Vagina (tissue), 2 donors: ENCODE measurements at places on chromosomes 16 and 17.
A peak's percentile ranks its signal among the peaks of the same experiment; 100 is the strongest.

- no peak for DNase-seq
Observed at GRCh38 chr16:53865494-53865863, 161.5 kb downstream of the FTO start.

- DNase-seq: no peak
Observed at GRCh38 chr17:74892013-74892841, 1.2 kb downstream of the FADS6 start.

DNA sequence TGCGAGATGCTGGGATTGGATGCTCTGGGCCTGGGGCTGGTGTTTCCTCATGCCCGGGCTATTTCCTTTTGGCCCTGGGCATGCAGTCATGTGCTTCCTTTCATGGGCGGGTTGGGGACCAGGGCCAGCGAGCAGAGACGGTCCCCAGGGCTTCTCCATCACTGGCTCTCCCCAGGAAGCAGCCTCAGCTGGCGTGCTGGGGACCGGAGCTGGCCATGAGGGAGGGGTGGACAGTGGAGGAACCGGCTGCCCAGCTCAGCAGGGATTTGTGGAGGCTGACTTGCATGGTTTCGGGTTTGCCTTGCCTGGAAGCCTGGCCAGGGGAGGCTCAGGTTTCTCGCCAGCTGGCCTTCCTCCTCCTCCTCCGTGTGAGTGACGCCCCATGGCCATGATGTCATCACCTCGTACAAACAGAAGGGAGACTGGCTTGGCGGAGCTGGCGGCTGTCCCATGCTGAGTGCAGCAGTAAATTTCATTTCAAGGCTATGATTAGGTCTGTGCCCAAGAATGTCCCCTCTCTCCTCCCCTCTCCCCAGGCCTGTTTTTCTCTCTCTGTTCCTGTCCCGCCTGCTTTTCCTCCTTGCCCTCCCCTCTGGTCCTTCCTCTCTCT, 8.9 kb upstream of the TIMP2 start:
- DNase-seq: no peak

DNA sequence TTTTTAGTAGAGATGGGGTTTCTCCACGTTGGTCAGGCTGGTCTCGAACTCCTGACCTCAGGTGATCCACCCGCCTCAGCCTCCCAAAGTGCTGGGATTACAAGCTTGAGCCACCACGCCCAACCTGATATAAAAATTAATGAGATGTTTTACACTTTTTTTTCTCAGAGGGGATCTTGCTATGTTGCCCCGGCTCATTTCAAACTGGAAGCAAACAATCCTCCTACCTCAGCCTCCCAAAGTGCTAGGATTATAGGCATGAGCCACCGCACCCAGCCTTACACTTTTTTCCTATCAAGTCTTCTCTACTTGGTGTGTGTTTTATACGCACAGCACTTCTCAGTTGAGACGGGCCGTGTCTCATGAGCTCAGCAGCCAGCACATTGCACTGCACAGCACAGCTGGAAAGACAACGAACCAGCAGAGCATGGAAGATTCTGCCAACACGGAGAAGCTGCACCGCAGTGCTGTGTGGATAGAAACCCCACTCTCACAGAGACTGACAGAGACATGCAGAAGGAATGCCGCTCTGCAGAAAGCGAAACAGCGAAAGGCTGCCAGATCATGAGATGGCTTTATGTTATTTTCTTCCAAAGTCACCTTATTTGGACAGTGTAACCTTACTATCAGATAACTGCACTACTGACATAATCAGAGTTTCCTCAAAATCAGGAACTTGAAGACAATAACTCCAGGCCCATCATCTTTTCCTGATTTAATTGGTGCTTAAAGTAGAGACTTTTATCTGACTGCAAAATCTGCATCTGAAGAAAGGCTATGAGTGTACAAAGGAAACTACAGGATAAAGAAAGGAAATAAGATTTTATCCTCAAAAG, 6.5 kb upstream of the QRICH2 start:
- no peak for DNase-seq

GRCh38 chr17:51164911-51165679, 1.1 kb upstream of the NME2 start:
- DNase-seq: no peak

DNA sequence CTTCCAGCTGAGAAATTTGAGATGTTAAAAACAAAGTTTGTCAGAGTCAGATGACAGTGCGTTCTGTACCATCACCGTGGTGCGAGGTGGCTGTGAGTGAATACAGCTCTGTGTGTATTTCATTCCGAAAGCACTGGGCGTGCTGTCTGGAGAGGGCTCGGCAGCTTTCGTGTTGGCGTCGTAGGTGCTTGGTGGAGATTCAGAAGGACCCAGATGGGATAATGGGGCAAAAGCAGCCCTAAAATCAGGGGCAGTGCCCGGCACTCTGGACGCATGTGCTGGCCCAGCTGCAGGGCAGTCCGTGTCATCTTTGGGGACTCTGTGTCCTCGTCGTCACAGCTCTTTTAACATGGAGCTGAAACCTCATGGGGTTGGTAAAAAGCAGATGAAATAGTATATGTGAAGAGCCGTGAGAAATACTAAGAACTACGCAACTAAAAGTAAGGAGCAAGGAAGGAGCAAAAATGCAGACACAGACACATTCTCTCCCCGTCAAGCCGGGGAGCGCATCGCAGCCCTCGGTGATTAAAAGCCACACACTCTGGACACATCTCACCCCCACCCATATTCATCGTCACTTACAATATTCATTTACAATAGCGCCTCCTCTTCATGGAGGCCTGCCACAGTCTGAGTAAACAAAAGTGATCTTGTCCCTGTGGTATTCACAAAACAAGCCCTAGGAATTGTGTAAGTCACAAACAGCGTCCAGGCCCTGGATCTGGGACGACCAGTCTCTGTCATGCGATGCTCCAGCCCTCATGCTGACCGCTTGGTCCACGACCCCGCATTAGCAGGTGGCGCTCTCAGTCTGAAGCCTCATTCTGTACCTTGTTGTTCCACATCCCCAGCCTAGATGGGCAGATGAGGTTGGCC, 206.7 kb downstream of the RPTOR start:
- DNase-seq: peak; percentile 83

DNA sequence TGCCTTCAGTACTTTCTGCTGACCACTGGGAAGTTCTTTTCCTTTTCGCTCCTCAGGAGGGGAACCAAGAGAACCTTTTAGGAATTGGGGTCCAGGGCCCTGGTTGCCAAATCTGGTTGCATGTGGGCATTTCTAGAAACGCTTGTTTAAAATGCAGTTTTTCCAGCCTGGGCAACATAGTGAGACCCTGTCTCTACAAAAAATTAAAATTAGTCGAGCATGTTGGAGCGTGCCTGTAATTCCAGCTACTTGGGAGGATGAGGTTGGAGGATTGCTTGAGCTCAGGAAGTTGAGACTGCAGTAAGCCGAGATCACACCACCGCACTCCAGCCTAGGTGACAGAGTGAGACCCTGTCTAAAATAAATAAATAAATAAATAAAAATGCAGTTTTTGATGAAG, 1.2 kb downstream of the PNPO start:
- no peak for DNase-seq

- no peak for DNase-seq
Observed at GRCh38 chr17:48550502-48551213, 5.7 kb upstream of the HOXB2 start.

DNA sequence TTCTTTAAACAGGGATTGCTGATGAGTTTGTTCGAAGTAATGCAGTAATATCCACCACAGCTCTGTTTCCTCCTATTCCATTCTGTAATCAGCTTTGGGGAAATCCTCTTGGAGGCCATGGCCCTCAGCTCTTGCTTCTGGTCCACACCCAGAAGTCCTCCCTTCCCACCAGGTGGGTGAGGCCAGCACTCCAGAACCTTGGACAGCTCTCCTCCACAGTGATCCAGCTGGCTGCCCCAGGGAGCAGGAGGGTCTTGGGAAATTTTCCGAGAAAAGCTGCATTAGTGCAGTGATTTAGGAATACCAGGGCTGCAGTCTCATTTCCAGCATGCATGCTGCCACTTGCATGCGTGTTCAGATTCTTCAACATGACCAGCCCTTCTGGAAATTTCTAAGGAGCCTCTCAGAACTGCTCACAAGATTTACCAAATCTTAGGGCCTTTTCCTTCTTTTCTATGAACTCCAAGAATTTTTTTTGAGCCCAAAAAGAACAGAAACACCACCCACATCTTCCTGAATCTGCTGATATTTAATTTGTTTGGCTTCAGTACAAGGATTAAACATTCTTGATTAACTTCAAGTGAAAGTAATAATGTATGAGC, 4.2 kb downstream of the SMPD3 start:
- DNase-seq: no peak

GRCh38 chr16:61871837-61872777, 164.1 kb downstream of the CDH8 start:
- DNase-seq: no peak

GRCh38 chr16:89383095-89384003, 107.0 kb downstream of the ANKRD11 start:
- no peak for DNase-seq

DNA sequence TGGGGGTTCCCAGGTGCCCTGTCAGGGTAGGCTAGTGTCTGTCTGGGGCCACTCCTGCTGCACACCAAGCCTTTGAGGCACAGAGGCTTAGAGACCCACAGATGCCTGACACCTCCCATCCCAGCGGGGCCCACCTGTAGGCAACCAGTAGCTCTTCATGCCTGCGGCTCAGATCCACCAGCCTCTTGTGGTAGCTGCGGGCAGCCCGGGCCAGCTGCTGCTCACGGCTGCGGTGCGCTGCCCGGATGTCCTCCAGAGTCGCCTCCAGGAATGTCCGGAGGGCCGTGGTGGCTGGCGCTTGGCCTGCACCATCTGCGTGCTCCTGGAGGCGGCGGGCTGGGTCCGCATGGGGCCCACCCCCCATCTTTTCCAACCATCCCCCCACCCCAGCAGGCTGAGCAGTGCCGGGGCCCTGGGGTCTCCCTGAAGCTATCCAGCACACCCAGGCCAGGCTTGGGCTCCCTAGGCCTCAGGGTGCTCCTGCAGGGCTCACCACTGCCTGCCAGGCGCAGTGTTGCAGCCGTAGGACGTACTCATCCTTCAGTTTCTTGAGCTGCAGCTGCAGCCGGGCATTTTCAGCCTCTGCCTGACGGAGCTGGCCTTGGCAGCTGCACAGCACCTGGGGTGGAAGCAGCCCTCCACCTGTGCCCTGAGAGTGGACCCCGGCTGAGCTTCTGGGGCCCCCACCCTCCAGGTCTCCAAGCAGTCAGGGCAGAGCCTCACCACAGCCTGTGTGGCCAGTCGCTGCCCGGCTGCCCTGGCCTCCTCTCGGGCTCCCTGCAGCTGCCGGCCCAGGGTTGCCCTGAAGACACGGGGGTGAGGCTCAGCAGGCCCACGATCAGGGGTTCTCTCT, 1.8 kb downstream of the CCDC78 start:
- DNase-seq: no peak

DNA sequence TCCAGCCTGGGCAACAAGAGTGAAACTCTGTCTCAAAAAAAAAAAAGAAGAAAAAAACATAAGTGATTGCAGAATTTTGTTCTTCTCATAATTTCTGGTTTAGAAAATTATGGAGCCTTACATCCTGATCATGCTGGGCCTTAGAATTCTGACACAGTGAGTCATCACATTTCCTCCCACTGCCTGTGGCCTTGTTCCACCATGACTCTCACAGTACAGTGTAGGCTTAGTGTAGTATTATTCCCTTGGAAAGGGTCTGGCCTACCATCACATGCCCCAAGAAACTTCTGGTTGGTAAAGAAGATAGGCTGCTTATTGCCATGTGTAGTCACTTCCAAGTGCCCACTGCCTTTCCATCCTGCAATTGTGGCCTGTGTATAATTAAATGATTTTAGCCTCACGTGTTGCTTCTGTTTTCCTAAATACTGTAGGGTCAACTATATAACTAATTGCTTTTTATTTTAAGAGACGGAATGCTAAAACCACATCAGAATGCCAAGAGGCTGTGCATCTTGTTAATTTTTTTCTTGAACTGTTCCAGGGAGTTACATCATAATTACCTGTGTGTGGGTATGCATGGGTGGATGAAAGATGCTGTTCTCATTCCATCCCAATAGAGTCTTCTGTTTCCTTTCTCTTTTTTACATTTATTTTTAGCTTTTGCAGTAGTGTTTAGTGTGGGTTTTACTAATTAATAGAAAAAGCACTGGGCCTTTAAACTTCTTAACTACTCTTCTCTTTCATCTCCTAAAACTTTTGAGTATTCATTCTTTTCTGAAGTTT, 25.9 kb downstream of the OGFOD1 start:
- no peak for DNase-seq

DNA sequence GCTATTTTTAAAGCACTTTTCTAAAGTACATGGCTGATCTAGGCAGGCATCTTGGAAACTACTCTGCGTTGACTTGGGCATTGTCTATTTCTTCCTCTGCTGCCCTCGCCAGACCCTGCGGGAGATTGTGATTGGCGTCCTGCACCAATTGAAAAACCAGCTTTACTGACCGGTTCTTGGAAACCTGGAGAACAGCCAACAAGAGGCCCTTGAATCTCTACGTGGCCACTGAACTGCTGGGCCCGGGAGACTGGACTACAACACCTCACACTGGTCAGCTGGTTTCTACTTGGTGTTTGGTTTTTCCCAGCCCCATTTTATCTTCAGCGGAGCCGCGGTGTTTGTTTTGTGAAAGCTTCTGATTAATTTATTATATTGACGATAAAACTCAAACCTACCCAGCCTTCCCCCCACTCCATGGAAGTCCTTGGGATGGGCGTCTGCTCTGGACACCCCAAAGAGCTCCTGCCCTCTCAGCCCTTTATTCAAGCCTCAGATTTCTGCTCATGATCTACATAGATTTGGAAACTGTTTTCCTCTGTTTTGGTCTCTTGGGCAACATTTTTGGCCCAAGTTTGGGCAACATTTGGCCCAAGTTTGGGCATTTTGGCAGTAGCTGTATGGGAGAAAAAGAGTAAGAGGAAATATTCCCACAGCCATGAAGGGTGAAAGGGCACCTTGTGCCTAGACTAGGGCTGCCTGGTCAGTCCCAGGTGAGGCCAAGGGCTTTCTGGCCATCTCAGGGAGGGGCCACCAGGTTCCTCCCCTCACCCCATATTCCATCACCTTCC, 4.7 kb downstream of the MLX start:
- DNase-seq: no peak

DNA sequence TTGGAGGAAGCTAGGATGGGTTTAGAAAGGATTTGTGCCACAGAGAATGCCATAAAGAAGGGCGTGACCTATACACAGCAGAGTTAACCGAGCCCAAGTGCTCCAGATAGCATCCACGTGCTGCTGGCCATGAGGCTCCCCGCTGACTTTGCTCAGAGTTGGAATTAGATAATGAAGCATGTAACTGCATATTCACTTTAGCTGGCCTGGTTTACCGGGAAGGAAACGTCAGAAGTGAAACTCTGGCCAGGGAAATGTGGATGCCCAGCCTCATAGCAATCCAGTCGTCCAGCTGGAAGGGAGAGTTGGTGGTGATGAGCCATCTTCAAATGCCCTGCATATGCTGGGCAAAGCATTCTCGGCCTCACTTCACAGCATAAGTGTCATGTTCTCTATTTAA, 6.1 kb downstream of the KRT35 start:
- DNase-seq: no peak

- no peak for DNase-seq
Observed at GRCh38 chr16:88624977-88625576, 13.3 kb upstream of the IL17C start.

DNA sequence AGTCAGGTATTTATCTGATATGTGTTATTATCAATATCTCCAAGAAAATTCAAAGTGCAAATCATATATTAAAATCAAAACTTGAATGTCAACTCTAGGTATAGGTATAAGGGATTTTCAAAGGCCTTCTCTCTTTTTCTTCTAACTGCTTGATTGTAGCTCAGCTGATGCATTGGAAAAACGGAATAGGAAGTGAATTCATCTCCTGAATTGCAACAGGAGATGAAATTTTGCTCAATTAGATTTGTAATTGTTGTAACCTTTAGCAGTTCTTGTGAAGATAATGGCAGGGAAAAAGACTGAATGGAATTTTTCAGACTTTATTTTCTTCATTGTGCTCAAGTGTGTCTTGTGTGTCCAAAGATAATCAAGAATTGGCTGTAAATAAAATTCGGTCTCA, 190.2 kb upstream of the KCNJ16 start:
- no peak for DNase-seq
